C1 segment of cervical spinal cord (tissue), 14 donors: ENCODE measurements at places on chromosomes 4 and X.

DNA sequence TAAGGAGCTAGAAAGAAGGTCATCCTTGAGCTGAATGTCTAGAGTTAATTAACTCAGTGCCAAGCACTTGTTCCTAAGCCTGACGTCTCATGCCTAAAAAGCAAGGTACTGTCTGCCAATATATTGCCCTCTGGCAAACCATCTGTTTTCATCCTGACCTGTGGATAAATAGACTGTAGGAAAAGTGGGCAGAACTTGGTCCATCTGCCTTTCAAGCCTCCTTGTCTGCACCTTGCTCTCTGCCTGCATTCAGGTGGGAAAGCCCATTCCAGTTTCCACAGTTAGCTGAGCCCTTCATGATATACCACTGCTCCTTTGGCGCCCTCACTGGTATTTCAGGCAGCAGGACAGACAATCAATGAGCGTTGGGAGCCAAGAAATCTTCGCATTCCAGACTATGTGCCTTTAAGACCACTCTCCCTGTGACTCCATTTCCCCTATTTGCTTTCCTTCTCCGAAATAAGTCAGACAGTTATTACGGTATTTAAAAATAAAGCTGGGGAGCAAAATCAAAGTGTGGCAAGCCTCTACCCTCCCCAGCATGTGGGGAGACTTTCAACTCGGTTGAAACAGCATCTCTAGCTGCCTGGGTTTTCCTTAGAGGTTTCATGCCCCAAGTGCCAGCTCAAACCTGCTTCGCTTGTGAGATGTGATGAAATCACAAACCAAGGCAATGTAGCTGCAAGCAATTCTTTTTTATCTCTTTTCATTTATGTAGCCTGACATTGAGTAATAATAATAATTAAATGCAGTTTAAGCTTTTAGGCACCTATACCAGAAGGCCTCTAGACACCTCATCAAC, 2.5 kb upstream of the CCDC149 start:
- no peak for DNase-seq

GRCh38 chrX:109484886-109485285, 3.0 kb upstream of the GUCY2F start:
- DNase-seq, result no peak

DNA sequence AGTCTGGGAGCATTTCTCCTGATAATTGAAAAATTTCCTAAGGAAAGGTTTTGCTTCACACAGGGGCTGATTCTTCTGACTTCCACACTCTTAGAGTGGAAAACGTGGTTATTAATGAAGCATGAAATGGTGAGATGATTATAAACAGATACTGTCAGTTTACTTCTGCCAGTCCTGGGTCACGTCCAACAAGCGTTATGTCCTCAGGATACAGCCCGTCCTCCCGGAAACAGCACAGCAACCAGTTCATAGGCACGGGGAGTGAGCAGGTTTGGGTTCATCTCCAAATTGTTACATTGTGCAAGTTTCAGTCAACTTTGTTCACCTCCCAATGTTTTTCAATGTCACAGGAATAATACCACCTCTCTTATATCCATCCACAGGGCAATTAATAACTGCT, 98.8 kb downstream of the NPNT start:
- DNase-seq, result no peak

DNA sequence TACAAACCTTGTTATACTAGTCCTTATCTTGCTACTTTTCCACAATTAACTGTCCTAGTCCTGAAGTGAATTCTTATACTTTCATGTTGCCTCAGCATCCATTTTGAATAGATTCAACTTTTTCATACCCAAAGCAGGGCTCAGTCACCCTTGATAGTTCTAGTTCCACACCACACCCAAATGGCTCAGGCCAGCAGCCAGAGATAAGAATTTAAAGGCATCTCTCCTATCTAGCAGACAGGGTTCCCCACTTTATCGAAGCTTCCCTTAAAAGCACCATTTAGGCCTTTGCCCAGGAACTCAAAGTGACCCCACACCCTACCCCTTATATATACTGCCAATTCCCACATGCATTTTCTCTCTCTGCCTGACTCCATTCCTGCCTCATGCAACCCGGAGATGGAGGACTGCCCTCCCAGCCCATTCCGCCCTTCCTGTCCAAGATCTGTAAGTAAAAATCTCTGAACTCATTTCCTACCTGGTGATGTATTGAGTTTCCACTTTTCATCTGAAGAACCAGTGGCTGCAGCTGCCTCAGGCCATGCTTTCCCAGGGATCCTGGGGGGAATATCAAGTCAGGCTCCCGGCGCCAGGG, 63.7 kb upstream of the TXK start:
- DNase-seq, result no peak

DNA sequence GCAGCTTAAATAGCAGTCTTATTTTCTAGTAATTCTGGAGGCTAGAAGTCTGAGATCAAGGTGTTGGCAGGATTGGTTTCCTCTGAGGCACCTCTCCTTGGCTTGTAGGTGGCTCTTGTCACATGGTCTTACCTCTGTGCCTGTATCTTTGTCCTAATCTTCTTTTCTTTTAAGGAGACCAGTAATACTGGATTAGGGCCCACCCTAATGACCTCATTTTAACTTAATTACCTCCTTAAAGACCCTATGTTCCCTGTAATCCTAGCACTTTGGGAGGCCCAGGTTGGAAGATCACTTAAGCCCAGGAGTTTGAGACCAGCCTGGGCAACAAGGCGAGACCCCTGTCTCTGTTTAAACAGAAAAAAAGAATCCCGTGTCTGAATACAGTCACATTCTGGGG, 38.9 kb downstream of the ARHGAP10 start:
- no peak for DNase-seq

DNA sequence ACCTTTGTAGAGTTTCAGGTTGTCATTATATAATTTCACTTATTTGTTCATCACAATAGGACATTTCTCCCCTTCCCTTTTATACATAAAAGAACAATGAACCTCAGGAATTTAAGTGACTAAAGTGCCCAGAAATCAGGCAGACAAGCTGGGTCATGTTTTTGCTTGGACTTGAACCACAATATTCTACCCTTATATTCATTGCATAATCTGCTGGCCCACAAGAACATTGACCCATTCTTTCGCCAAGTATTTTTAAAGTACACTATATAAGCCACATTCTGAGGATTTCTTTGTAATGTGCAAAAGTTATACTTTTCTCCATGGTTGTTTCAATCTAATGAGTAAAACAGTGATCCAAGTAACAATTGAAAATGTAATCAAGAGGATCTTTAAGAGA, 637.5 kb upstream of the SLIT2 start:
- DNase-seq, result no peak

- DNase-seq, result no peak
Observed at GRCh38 chr4:31341601-31342359, 621.6 kb downstream of the PCDH7 start.

- DNase-seq, result no peak
Observed at GRCh38 chr4:26152056-26152455, 168.8 kb upstream of the RBPJ start.

GRCh38 chr4:87179751-87180150, 40.7 kb downstream of the KLHL8 start:
- DNase-seq, result no peak

DNA sequence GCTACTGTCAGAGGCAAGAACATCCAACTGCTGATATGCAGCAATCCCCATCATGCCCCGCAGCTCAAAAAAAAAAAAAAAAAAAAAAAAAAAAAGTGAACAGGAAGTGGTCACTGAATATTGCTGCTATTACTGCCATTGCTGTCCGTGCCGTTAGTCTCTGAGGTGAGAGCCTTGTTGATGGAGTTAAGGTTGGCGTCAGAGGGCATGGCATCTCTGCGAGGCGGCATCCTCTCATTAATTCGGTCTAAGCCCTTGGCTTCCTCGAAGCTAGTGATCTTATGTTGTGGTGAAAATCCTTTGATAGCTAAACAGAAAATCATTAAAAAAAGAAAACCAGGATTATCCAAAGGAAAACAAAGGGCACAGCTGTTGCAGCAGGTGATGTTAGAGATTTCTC, 321.6 kb downstream of the PPP3CA start:
- DNase-seq, result no peak

DNA sequence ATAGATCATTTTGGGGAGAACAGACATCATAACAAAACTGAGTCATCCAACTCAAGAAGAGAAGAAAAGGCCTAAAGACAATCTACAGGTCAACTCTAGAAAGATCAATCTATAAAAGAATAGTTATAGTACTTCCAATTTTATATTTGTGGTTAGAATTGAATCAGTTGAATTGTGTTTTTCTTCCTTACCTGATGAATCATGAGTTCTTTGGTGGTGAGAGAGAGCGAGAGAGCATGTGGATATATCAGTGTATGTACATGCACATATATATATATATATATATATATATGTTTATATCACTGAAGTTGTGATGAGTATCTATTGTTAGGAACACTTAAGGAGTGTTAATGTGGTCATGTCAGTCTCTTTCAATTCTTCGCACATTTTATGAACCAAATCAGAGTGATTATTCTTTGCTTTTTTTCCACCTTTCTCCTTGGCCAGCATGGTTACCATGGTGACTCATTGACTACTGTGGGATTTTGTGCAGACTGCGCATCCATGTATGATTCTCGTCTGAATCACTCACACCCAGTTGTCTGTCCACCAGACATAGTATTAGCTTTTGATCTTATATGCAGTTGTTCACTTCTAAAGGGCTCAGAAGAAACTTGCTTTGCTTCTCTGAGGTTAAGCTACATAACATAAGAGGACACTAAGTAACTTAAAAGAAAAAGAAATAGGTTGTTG, 90.4 kb upstream of the RAB40AL start:
- DNase-seq, result no peak

DNA sequence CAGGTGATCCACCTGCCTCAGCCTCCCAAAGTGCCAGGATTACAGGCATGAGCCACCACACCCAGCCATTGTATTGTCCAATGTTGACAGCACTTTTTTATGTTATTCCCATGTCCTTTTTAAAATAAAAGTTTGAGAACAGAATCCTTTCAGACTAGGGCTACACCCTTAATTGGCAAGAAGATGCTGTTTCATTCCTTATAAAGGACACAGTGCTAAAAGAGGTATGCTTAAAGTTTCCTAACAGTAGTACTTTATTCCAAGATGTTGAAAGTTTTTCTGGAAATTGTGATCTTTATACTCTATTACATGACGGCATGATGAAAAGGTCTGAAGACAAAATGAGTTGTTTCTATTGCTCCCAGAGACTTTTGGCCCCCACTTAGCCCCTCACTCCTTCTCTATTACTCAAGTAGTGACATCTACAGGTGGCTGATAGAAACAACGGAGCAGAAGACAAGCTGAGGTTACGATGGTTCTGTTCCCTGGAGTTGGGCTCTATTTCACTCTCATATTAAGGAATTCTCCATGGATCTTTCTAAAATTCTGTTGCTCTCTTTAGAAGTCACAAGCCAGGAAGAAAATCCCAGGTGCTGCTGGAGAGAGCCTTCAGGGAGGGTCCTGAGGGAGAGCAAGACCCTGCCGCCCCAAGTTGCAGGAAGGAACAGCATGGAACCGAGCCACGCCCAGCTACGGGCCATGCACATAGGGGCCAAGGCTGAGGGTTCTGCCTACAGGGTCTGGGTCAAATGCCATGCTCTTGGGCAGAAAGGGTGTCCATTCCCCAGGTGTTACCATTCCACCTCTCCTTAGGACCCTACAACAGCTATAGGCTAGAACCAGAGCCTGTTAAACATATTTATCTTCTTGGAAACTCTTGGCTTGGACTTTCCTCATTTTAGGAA, 22.8 kb downstream of the RPL9 start:
- no peak for DNase-seq

DNA sequence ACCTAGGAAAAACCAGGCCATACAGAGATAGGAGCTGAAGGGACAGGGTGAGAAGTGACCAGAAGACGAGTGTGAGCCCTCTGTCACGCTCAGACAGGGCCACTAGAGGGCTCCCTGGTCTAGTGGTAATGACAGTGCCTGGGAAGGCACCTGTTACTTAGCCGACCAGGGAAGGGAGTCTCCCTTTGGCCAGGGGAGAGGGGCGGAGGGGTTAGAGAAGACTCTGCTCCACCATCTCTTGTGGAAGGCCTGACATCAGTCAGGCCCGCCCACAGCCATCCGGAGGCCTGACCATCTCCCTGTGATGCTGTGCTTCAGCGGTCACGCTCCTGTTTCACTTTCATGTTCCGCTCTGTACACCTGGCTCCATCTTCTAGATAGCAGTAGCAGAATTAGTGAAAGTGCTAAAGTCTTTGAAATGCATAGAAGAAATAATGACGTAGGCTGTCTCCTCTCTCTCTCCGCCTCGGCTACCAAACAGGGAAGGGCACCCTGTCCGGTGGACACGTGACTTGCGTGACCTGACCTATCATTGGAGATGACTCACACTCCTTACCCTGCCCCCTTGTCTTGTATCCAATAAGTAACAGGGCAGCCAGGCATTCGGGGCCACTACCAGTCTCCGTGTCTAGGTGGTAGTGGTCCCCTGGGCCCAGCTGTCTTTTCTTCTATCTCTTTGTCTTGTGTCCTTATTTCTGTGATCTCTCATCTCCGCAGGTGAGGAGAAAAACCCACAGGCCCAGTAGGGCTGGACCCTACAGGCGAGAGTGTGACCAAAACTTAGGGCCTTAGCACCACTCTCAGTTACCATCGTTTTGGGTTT, 26.7 kb downstream of the HTT-AS start:
- peak; percentile 21 for DNase-seq

DNA sequence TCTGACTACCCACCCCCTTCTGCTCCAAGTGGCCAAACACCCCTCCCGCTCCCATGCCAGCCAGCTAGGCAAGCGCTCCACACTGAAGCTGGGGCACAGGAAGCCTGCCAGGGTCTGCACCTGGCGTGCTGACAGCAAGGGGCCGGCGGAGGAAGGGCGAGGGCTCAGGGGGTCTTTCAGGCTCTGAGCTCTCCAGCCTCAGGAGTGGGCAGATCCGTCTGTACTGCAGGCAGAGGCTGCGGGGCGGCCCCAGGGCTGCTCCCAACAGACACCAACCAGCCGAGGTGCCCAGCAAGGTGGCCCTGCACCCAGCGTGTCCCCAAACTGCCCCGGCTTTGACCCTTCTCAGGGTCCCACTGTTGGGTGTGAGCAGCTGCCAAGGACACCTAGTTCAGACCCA, 14.8 kb downstream of the FAM53A start:
- no peak for DNase-seq

DNA sequence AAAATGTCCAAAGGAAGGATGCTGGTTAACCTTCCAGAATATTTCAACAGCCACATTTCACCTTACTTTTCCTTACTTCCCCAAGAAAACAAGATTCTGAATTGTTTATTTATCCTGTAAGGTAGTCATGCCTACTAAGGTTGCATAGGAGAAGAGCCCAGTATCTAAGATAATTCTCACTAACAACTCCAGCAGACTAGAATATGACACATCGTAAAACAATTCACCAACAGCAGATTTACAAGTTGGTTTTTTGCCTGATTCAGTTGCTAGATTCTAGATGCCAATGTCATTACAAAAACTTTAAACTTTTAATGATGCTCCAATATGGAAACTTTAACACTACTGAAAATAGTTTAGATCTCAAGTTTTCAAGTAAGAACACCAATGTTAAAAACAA, 176.4 kb downstream of the IL13RA2 start:
- DNase-seq, result no peak
